G401 (cell line): ENCODE measurements at places on chromosomes 4 and X. TPM values are rescaled to one million over a fixed set of nuclear protein-coding genes. Genes with fewer than 3 reads are reported as not detected.

- DNase-seq: no peak
These were observed 1934.9 kb downstream of the ARAP2 start for GRCh38 chr4:34309383-34309906.

DNA sequence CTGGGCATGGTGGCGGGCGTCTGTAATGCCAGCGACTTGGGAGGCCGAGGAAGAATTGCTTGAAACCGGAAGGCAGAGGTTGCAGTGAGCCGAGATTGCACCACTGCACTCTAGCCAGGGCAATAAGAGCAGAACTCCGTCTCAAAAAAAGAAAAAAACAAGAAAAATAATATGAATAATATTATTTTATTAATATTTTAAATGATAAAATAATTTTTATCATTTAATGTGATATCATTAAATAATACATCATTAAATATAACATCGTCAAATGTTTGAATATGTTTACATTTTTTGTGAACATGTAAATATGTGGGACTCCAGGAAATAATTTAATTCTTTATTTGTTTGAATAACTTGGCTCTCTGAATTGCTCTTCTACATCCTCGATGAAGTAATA is 15.5 kb downstream of the UNC5C start:
- no peak for DNase-seq

The CENPI gene
- 32.7 and 35.1 TPM in 2 replicates for total RNA-seq

DNA sequence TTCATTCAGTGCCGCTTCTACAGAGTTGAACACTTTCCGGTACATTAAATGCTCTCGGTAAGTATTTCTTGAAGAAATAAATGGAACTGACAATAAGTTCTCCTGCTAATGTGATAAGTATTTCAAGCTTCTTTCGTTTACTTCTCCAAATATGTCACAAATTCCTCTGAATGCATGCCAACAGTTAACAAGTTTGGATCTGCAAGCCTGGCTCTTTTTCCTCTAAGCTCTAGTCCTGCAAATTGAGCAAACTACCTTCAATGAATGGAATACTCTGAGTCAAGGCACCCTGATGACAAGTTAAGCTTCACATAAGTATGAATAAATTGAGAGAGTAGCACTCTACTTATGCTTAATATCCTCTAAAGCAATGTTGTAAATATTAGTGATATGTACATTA is 403.6 kb downstream of the PDGFC start:
- no peak for DNase-seq

DNA sequence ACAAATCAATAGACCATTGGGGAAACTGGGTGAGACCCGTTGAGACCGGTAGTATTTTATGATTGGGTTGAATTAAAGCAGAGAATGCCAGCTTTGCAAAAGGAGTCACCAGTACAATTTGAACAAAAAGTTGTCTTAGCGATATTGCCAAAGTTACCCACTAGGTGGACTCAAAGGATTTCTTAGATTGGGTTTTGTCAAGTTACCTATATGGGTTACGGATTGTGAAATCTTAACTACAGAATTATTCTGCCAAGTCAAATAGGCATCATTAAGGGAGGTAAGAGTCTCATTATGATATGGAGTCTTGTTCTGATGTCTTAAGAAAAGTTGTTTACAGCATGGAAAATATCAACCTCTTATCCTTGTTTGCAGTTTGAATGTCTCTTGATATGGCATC is 15.0 kb upstream of the CT47A1 start:
- DNase-seq: no peak

- no peak for DNase-seq
These were observed 7.4 kb upstream of the TNIP2 start for GRCh38 chr4:2763511-2763967.

- no peak for DNase-seq
These were observed 208.1 kb downstream of the GBA3 start for GRCh38 chr4:22900876-22901275.

The PABPC1L2A gene
- total RNA-seq: not detected in 2 replicates
